Stimulated activated CD4-positive, alpha-beta T cell treated with anti-CD3 and anti-CD28 coated beads, Interleukin-2, amount 100 ng/mL, for 24 hours (primary cell): ENCODE measurements at places on chromosomes 16 and 17.
A peak's percentile ranks its signal among the peaks of the same experiment; 100 is the strongest.

- no peak for DNase-seq
Measured at GRCh38 chr17:16478649-16479048, 13.3 kb downstream of the LRRC75A start.

DNA sequence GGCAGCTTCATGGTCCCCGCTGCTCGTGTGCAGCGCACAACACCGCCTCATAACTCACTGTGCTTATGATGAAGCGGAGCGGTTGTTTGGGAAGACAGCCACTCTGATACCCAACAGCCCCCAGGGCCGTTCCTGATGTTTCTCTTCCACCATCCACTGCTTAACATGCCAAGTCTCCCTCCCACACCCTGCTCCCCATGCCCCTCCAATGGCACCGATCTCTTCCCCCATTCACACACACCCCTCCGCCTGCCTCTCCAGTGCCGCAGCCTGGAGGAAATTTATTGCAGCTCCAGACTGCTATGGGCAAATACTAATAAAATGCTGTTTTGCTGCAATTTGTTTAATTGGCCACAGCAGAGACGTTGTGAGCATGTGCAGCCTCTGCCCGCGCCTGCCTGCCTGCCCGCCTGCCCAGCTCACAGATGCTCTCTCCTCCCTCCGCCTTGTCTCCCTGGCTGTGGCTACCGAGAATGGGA lies 80.3 kb upstream of the LHX1 start:
- DNase-seq = no peak

DNA sequence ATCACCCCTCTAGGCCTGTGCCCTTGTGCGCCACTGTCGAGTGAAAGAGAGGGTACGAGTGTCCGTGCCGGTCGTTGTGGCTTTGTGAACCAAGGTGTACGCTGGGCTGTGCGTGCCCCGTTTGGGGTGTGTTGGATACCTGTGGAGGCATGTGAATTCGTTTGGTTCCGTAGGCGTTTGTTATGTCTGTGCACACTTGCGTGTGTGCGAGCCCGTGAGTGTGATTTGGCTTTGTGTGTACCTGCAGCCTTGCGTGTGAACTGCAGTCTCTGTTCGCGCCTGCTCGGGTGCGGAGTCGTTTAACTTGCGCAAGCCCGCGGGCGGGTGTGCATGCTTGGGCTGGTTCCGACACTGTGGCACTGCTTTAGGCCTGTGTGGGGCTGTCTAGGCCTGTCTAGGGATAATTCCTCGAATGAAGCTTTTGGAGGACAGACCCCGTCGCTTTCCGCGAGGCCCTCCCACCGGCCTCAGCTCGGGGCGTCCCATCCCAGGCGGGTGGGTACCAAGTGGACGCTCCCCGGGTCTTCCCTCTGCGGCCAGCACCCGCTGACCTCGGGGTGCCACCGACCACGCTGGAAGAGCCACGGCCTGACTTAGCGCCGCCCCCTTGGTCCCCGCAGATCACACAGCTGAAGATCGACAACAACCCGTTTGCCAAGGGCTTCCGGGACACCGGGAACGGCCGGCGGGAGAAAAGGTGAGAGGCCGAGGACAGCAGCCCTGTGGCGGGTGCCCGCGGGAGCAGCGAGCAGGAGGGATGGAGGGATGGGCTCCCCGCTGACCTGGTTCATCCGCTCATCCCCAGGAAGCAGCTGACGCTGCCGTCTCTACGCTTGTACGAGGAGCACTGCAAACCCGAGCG lies 4.4 kb downstream of the TBX2 start:
- DNase-seq = no peak

GRCh38 chr16:23254338-23254737 lies 47.8 kb upstream of the SCNN1B start:
- DNase-seq = peak; percentile 17

GRCh38 chr16:56858374-56858773 lies 6.6 kb upstream of the SLC12A3 start:
- no peak for DNase-seq

GRCh38 chr17:67818110-67819002 lies 6.9 kb upstream of the BPTF start:
- no peak for DNase-seq

GRCh38 chr16:74747716-74748615 lies 26.7 kb downstream of the FA2H start:
- no peak for DNase-seq

GRCh38 chr17:32780721-32781120 lies 96.2 kb downstream of the MYO1D start:
- DNase-seq = no peak

- DNase-seq = no peak
Measured at GRCh38 chr16:49181791-49182518, 99.7 kb downstream of the CBLN1 start.

GRCh38 chr17:78741644-78742284 lies 40.3 kb downstream of the CYTH1 start:
- DNase-seq = no peak

GRCh38 chr17:20010936-20011335 lies 1.8 kb downstream of the SPECC1 start:
- no peak for DNase-seq

DNA sequence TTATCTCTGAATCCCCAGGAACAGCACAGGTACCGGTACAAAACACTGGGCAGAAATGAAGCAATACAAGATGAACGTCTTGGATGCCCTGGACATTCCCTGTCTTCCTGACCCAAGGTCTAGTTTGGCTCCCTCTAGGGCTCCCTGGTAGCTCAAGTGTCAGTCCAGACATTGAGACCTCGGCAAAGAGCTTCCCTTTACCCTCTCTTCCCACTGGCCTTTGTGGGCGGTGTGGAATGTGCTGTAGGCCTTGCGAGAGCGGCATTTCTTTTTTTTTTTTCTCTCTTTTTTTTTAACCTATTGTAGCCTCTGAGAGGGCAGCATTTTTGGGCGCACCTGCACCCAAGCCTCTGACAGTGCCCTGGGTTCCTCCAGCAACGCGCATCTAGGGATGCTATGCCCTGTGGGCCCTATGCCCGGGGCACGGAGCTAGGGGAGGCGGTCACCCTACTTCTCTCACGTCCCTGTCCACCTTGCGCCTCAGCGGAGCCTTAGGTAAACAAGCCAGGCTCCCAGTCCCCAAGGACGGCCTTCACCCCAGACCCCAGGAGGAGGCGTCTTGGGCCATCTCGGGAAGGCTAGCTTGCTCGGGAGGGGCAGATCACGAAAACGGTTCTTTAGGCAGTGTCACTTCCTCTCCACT lies 1.2 kb upstream of the NFATC3 start:
- DNase-seq = no peak

DNA sequence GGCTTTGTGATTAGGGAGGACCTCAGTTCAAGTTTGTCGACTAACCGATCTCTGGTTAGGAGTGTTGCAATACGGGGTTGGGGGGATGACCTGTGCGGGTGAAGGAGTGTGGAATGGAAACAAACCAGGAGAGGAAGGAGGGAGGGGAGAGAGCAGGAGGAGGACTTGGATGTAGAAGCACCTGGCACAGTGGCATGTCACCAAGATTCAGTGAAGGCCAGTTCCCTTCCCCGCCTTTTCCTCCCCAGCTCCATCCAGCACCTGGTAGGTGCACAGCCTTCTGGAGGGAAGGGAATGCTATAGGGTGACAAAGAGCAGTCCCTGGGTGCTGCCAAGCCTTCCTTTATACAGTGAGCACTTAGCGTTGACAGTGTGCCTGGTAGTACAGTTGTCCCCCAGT lies 107.4 kb upstream of the CRHR1 start:
- DNase-seq = no peak

GRCh38 chr17:34386697-34387550 lies 23.9 kb upstream of the CCL1 start:
- no peak for DNase-seq

DNA sequence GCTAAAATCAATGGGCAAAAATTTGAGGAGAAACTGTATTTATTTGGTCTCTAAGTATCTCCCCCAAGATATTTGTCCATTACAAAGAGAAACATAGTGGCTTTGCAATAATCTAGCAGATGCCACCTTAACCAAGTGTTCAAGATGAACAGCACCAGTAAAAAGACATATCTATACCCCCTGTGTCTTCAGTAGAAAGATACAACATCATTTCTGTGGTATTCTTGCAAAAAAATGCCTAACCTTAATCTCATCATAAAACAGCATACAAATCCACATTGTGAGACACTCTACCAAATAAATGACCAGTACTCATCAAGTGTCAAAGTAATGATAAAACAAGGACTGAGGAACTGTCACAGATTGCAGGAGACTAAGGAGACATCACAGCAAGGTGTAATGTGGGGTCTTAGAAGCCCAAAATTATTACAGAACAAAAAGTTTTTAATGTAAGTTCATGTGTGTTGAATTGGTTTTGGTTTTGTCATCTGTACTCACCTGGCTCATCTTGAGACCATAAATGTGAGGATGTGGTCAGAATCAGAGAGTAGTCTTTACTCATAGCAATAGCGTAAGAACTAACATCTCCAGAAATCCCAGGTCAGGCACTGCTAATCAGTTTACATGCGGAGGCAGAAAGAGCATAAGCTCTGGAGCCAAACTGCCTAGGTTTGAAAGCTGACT lies 77.2 kb downstream of the AATF start:
- no peak for DNase-seq

- no peak for DNase-seq
Measured at GRCh38 chr16:88539652-88540345, 30.4 kb upstream of the ZC3H18 start.

- DNase-seq = no peak
Measured at GRCh38 chr17:35730400-35731005, 936 bp upstream of the RASL10B start.

DNA sequence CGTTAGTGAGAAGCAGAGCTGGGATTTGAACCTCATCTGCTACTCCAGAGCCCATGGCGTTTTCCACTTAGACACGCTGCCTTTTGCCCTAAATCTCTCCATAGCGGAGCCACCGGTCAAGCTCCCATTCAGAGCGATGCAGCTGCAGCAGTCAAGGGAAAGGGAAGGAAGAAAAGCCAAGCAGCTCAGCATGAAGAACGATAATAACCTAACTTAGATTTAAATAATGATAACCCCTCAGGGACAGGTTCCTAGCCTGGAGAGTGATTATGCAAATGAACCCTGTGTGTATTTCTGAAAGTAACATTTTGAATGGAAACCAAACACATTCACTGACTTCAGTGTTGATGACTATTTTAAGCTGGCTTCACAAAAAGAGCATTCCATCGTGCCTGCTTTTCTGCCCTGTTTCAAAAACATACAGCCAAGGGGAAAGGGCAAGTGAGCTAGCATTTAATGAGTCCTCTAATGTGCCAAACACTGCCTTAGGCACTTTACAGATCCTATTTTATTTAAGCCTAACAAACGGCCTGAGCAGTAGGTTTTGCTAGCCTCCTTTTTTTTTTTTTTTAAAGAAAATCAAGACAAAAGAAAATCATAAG lies 798.3 kb downstream of the CDH8 start:
- DNase-seq = no peak

DNA sequence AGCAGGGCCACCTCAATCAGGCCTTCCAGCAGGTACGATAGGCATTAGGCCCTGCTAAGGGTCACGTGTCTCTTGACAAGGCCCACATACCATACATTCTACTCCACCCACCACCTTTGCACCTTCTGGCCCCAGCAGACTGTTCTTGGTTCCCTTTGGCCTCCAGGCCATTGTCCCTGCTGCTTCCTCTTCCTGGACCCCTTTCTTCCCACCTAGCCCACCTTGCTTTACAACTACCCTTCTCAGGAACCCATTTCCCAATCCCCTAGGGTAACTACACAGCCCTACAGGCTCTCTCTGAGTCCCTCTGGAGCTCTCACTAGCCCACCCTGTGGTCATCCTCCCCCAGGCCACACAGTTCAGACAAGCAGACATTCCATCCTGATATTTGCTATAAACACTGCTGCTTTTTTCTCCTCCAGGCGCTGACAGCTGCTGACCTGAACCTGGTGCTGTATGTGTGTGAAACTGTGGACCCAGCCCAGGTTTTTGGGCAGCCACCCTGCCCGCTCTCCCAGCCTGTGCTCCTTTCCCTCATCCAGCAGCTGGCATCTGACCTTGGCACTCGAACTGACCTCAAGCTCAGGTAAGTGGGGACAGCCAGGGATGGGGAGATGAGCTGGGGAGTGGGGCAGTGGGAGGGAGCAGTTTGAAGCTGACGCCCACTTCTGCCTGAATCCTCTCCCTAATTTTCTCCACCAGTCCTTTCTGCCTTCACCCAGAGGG lies 1.4 kb upstream of the NRN1L start:
- DNase-seq = no peak

- DNase-seq = no peak
Measured at GRCh38 chr17:8502126-8502525, 66.4 kb downstream of the NDEL1 start.

- DNase-seq = no peak
Measured at GRCh38 chr16:72474501-72475123, 302.7 kb upstream of the PMFBP1 start.

GRCh38 chr16:57516176-57516725 lies 20.1 kb downstream of the CCDC102A start:
- DNase-seq = no peak

DNA sequence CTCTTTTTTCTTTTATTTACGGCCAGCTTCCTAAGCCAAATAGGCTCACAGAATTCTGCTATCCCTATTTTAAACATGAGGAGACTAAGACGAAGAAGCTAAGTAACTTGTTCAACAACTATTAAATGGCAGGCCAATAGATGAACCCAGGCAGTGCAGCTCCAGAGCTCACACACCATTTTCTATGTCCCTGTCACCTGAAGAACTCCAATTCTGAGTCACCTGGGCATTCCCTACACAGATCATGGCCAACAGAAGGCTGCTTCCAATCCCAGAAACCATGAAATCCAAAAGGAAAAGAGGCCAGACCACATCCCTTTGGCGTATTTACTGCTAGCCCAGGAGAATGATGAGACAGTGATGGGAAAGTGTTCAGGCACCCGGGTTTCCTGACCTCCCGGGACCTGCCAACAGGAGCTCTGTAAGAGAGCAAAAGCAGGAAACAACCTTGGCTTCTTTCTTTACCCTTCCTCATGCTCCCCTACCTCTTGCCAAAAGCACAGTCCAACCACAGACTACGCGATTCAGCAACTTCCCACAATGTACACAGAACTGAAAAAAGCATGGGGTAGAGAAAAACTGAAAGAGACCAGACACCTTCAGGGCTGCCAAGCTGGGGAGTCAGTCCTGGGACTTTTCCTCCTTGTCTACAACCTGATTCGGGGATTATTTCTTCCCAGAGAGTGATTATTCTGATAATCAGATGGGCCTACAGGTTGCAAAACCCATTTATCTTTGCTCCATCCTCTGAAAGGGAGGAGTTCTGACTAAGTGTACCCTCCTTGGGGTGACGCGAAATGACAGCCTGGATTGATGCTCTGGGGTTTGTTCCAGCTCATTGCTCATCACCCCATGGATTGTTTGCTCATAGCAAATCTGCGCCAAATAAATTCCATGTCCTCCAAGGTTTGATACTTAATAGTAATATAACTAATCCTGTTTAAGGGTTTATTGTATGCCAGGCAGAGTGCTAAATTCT lies 47.8 kb upstream of the HAS3 start:
- no peak for DNase-seq

- no peak for DNase-seq
Measured at GRCh38 chr17:44187131-44187899, 543 bp downstream of the TMUB2 start.

GRCh38 chr17:77863814-77864161 lies 94.7 kb upstream of the TNRC6C start:
- DNase-seq = no peak

GRCh38 chr17:72005332-72006163 lies 115.3 kb upstream of the SOX9 start:
- DNase-seq = no peak

GRCh38 chr17:80569924-80570323 lies 25.3 kb downstream of the RPTOR start:
- no peak for DNase-seq
